Adipocyte (in vitro differentiated cells): ENCODE measurements at places on chromosomes 1 and 21.
A peak's percentile ranks its signal among the peaks of the same experiment; 100 is the strongest.

- peak; percentile 18 for DNase-seq
These were observed 7.6 kb downstream of the DENND2D start for GRCh38 chr1:111192658-111193519.

DNA sequence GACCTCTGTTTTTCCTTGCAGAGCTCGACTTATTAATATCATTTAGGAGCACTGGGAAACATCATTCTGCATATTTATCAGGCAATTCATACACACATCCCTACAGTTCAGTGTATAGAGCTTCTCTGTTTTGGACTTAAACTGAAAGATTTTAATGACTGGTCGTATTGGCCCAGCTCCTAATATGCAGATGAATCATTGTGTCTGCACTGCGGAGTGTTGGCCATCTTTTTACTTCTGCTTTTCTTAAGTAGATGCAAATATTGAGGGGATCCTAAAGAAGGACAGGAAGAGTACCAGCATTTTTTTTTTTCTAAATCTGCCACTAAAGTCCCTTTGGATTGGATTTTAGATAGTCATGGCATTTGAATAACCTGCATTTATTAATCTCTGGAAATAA lies 154.8 kb downstream of the BACH1 start:
- no peak for DNase-seq

DNA sequence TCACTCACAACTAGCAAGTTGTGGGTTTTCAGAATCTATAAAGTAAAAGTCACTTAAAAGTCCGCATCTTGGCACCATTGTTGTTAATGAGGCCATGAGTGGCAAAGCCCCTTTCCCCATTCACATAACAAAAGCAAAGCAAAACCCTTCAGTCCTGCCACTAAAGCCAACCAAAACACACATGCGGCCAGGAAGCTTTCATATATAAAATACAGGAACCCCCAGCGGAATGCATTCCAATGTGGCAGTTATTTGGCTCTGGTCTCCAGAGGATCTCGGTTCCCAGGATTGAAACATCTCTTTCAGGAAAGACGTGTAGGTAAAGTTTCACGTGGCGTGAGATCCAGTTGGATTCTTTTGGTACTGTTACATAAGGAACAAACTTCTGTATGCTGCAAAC lies 2.5 kb upstream of the LBR start:
- DNase-seq: no peak

DNA sequence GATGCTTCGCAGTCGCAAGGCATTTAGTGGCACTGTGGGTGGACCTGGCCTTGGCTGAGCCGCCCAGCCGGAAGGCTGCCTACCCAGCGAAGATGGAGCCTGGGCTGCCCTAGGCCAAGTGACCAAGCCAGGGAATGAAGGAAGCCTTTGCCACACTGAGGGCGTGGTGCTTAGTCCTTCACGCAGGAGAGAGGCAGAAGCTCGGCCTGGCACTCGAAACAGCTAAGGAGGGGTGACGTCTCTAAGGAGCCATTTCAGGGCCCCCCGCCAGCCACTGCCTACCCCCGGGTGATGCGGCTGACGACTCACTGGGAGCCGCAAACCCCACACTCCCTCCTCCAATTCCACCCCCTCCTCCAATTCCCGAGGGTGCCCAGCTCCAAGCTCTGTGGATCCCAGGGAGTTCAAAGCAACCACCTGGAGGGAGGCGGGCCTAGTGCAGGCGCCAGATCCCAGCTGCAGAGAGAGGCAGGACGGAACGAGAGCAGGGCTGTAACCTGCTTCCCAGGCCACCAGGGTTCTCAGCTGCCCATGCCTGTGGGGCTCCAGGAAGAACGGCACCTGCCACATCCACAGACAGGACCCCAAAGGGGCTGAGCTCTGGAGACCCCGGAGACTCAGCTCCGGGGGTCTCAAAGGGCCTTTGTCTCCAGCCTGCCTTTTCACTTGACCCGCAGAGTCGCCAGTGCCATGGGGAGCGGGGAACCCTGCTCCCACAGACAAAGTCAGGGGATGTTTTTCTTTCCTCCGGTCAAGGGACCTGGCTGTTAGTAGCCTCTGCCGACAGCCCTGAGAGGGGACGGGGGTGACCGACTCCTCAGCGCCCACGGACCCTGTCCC lies 75.8 kb downstream of the ARHGEF16 start:
- DNase-seq: no peak

DNA sequence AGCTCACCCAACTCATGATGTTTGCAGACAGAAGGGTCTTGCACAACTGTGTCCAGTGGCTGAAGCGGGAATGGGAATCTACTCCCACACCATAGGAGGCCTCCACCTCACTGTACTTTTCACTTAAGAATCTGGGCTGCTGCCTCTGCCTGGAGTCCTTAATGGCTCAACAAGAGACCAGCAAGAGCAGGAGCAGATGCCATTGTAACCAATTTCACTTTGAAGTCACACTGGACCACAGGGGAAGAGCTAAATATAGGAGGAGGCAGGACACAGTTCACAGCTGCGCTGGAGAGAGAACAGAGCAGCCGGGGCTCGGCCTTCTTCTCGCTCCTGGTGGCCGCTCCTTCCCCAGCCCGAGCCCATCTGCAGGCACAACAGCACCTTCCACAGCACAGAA lies 120.4 kb downstream of the SIPA1L2 start:
- DNase-seq: peak; percentile 26

DNA sequence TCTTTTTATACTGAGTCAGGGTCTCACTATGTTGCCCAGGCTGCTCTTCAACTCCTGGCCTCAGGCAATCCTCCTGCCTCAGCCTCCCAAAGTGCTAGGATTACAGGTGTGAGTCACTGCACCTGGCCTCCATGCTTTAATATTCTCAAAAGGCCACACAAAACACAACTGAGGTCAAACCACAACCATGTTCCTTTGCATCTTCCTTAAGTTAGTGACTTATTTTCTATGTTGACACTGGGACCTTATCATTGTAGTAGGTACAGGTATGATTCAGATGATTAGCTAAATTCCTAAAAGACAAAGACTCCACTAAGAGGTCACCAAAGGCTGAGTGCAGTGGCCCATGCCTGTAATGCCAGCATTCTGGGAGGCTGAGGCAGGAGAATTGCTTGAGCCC lies 131.9 kb upstream of the ATP1B1 start:
- no peak for DNase-seq

GRCh38 chr1:62688687-62689085 lies 500 bp upstream of the DOCK7 start:
- DNase-seq: no peak

DNA sequence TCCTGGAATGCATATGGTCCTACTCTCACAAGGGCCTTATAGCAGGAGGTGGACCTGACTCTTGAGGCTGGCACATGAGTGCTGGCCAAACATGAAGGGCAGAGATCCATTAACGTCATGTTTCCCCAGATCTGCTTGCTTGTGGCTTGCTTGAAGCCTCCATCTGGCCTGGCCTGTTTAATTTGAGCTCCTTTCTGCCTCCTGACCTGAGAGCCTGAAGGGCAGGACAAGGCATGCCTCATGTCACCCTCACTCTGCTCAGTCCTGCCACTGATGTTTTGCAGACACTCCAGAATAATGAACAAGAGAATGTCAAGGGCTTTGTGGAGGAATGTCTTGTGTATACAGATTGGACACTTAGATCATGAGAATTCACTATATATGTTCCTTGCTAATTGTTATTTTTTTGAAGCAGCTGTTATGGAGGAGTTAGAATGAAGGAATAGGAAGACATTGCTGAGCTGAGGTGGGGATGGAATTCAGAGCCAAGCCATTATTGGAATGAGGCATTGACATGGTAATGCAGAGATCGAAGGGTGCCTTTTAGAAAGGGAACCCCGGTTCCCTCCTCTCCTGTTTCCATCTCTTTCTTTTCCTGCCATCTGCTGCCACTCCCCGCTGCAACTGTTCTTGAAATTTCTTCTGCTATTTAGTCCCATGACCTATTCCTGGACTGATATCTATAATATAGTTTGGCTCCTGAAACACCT lies 457.0 kb upstream of the PROX1 start:
- DNase-seq: no peak

DNA sequence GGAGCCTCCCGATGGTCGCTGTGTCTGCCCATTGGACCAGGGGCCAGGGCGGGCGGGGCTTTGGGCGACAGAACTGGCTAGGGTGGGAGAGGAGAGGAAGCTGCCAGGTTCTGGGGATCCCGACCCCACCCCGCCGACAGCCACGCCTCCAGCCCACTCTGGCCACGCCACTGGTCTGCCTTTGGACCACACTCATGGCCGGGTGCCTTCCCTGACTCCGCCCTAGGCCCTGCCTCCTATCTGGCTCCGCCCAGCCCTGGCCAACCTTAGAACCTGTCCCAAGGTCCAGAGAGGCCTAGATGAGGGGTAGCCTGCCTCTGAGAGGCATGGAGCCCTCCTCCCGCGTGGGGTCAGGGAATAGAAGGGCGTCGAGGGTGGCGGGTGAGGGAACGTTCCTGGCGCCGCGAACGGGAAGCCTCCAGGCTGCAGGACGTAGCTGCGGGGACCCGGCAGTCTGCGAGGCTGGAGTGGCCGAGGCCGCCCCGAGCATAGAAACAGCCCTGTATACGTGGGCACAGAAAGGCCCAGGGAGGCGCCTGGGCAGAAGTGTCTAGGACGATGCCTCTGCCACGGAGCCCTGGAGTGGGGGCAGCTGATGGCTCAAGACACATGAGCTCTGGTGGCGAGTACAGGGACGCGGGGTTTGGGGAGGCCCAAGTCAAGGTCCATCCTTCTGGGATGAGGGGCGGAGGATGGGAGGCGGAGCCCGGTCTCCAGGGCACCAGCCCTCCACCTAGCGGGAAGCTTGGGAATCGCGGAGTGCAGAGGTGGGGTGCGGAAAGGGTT lies 11.5 kb upstream of the COL16A1 start:
- peak; percentile 96 for DNase-seq

- DNase-seq: no peak
These were observed 54.6 kb upstream of the SEC16B start for GRCh38 chr1:178024504-178024903.

DNA sequence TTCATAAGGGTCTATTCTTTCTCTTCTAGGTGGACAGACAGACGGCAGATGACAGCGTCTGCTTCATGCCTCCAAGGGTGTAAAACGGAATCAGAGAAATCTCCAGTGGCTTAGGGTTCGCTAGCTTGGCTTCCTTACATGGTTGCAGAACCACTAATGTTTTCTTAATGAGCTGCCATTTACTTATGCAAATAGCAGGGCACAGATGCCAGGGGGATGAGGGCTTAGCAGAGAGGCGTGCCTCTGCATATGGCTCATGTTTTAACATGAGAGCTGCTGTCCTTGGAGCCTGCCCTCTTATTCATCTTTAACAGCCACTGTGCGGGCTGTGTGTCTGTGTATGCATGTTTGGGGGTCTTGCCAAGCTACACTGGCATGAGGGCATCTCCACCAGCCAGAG lies 119.6 kb downstream of the IER5 start:
- DNase-seq: no peak

DNA sequence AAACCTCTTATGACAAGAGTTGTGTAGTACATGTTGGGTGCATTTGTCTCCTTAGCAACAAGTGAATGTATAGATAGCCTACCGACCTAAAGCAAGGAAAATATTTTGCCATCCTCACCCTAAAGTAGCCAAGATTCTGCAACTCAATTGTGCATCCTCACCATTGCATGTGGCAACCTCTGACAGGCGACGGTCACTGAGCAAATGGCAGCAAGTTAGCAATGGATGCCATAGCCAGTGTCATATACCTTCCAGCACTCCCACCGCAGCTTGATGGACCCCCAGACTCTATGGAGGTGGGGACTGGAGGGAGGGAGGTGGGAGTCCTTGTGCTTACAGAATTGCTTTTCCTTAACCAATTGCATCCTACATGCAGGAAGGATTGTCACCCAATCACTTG lies 17.0 kb downstream of the PROX1 start:
- no peak for DNase-seq

DNA sequence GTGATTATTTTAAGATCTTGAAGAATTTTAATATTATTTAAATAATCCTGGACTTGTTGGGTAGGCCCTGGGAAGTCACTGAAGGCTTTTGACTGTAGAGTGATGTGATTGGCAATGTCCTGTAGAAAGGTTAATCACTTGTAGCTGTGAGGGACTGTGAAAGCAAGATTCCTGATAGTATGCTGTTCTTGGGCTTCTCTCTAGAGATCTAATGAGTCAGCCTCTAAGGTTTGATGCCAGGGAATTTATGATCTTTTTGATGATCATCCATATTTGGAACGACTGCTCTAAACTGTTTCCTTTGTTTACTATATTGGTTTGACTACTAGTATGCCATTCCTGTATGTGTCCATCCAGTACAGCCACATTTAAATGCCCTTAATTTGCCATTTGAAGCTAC lies 56.5 kb downstream of the CAMSAP2 start:
- DNase-seq: peak; percentile 52

GRCh38 chr1:159594625-159595405 lies 7.2 kb downstream of the APCS start:
- peak; percentile 58 for DNase-seq

- DNase-seq: no peak
These were observed 55.2 kb downstream of the AJAP1 start for GRCh38 chr1:4709641-4710040.

GRCh38 chr1:110501488-110502132 lies 17.4 kb downstream of the KCNA10 start:
- no peak for DNase-seq

DNA sequence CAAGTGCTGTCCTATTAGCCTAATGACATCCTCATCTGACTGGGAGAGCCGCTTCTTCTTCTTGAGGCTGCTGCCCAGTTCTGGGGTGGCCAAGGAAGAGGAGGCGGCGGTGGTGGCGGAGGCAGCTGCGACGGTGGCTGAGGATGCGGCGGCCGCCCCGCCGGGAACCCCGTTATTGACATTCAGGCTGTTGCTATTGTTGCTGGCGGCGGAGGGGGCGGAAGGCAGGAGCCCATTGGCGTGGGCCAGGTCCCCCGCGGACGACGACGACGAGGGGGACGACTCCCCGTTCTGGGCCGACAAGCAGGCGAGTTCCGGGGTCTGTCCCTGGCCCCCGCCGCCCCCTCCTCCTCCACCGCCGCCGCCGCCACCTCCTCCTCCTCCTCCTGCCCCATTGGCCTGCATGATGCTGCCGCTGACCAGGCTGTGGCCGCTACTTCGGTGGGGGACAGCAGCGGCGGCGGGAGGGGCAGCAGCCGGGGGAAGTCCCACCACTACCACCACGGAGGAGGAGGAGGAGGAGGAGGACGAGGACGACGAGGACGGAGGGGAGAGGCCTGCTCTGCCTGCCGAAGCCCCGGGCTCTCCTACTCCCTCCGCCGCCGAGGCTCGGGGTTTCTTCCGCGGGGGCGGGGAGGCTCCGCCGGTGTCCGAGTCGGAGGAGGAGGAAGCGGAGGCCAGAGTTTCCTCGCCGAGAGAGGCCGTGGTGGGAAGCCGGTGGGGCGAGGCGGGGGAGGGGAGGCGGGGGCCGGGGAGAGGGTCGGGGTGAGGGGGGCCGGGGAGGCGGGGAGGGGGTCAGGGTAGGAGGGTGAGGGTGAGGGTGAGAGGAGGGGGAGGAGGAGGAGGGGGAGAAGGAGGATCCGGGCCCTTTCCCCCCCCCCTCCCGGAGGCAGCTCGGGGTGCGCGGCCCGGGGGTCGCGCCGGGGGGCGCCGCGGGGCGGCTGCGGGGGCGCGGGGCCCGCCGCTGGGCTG lies 610 bp downstream of the WDR26 start:
- DNase-seq: peak; percentile 54

GRCh38 chr1:154329152-154329521 lies 3.8 kb downstream of the ATP8B2 start:
- DNase-seq: peak; percentile 27

GRCh38 chr1:76075877-76076276 lies 1.3 kb downstream of the ST6GALNAC3 start:
- DNase-seq: peak; percentile 66

GRCh38 chr1:62912028-62912638 lies 128.2 kb downstream of the ATG4C start:
- peak; percentile 59 for DNase-seq
